ENCODE measurements at places on chromosomes 12 and 14. TPM values are rescaled to one million over a fixed set of nuclear protein-coding genes. Genes with fewer than 3 reads are reported as not detected.

Gene LRP1-AS
- total RNA-seq: not detected

DNA sequence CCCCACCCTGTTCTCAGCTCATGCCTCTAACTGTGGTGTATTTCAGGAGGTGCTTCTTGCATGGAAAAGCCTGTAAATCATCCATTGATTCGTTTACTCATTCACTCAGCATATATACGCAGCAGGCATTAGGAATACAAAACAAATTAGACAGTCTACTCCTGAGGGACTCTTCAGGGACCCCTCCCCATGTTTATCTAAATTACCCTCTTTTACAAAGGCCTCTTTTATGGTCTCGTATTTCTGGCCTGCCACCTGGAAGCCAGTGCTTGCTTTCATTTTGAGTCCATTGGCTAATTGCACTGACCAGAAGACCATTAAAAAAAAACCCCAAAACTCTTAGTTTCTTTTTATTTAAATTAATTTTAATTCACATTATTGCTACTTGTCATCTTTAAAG, 134.4 kb downstream of the DACT1 start:
- no peaks in the 10 kb centered on the region for H3K36me3 ChIP-seq
- no peaks in the 10 kb centered on the region for H3K27me3 ChIP-seq
- H3K4me3 ChIP-seq: no peak overlapping the region
- no peaks in the 10 kb centered on the region for H3K4me1 ChIP-seq
- no peak overlapping the region for H3K27ac ChIP-seq

DNA sequence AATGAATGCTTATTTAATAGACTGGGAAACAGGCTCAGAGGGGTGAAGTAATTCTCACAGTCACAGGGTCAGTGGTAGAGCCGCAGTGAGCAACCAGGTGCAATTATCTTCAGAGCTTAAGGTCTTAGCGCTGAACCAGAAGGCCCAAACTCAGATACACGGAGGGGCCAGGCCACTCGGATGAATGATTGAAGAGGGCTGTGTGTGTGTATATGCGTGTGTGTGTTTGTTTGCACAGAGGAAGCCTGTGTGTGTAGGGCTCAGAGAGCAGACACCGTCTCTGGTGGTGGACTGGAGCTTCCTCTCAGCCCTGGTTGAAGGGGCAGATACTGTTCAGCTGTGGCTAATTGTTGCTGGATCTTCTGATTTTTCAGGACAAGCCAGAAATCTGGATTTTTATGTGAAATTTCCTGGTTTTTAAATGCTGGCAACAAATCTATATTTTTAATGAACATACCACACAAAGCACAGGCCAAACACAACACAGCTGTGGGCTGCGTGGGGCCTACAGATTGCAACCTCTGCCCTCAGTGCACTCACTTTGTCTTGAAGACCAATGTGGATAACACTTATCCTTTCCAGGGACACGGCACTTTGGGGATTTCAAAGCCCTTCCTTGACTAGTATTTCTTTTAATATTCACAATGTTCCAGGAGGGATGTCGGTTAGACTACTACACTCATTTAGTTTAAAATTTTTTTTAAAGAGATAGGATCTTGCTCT, 94.5 kb upstream of the NRXN3 start:
- DNase-seq: no peak
- no peaks in the 10 kb centered on the region for H3K27me3 ChIP-seq
- no peaks in the 10 kb centered on the region for H3K36me3 ChIP-seq
- H3K4me1 ChIP-seq: no peaks in the 10 kb centered on the region

Gene VAMP1
- total RNA-seq: 3.4 TPM

Gene AMHR2
- 37.1 TPM for total RNA-seq

- no peaks in the 10 kb centered on the region for H3K27me3 ChIP-seq
- H3K27ac ChIP-seq: no peak overlapping the region
- no peak for DNase-seq
- no peaks in the 10 kb centered on the region for H3K36me3 ChIP-seq
- H3K4me3 ChIP-seq: no peak overlapping the region
- no peaks in the 10 kb centered on the region for H3K4me1 ChIP-seq
Measured at GRCh38 chr14:59103396-59103795, 85.1 kb upstream of the DAAM1 start.

Gene RASSF9
- total RNA-seq: 3.9 TPM

DNA sequence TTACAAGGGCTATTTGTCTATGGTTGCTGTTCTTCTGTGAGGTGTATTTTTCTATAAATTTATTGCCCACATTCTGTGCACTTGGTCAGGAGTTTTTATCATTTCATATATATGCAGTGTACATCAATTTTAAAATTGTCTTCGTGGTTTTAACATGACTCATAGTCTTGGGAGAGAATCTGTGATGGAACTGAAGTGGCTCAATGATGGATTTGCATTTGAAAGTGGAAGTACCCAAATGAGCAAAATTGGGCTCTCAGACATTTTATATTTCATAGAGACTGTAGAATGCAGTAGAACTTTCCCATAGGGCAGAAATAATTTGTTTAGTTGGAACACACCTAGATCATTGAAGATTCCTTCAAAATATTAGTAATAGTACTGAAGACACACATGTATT, 1.9 kb upstream of the SCFD1 start:
- no peak overlapping the region for H3K4me3 ChIP-seq
- no peaks in the 10 kb centered on the region for H3K36me3 ChIP-seq
- peaks cover 1% of the 10 kb centered on the region for H3K4me1 ChIP-seq
- no peak for DNase-seq

DNA sequence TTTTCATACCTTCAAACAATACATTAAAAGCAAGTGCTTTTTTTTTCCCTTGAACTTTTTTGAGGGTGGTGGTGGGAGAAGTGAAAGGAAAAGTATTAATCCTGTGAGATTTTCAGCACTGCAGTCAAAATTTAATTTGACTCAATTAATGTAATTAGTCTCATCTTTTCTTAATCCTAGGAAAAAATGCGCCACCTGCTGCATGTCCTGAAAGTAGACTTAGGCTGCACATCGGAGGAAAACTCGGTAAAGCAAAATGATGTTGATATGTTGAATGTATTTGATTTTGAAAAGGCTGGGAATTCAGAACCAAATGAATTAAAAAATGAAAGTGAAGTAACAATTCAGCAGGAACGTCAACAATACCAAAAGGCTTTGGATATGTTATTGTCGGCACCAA, 52.2 kb downstream of the SPATA7 start:
- no peak overlapping the region for H3K4me3 ChIP-seq
- no peak overlapping the region for H3K27ac ChIP-seq
- DNase-seq: no peak

DNA sequence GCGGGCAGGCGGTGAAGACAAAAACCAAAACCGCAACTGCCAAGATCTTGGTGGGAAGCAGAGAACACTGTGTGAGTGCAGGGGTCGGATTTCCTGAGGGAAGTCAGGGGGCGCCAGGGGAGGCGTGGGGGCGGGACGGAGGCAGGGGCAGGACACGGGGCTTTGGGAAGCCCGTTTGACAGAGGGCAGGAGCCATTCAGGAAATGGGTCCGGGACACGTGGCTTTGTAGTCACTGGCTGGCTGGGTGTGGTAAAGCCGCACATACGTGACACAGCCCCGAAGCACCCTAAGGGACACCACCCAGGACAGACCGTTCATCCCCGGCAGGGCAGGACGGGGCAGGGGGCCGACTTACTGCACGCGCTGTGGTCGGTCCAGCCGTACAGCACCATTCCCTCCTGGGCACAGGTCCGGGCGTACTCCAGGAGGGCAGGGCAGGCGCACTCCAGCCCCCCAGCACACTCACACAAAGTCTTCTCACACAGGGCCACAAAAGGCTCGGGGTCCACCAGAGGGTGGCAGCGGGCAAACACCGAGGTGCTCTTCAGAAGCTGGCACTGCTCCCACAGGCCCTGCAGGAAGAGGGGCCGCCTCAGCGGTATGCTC, 49.4 kb downstream of the VWF start:
- H3K4me3 ChIP-seq: no peak overlapping the region
- no peaks in the 10 kb centered on the region for H3K36me3 ChIP-seq
- H3K4me1 ChIP-seq: no peaks in the 10 kb centered on the region

DNA sequence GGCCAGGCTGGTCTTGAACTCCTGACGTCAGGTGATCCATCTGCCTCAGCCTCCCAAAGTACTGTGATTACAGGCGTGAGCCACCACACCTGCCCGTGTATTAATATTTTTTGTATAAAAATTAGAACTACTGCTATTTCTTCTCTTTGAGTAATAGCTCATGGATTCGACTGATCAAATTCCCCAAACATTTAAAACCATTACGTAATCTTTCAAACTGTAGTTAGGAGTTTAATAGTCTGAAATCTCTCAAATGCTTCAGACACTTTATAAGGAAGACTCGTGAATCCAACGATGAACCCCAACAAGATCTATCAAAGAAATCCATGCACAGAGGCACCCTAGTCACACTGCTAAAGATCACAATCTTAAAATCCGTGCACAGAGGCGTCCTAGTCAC, 16.1 kb downstream of the TECPR2 start:
- H3K36me3 ChIP-seq: no peaks in the 10 kb centered on the region
- H3K27ac ChIP-seq: no peak overlapping the region
- H3K4me1 ChIP-seq: no peaks in the 10 kb centered on the region
- no peak overlapping the region for H3K4me3 ChIP-seq
- H3K27me3 ChIP-seq: no peaks in the 10 kb centered on the region

Gene EPYC
- total RNA-seq: not detected

GRCh38 chr14:99252940-99253868, 18.8 kb downstream of the BCL11B start:
- no peak for DNase-seq
- H3K4me1 ChIP-seq: no peaks in the 10 kb centered on the region
- no peaks in the 10 kb centered on the region for H3K36me3 ChIP-seq
- no peak overlapping the region for H3K27ac ChIP-seq

DNA sequence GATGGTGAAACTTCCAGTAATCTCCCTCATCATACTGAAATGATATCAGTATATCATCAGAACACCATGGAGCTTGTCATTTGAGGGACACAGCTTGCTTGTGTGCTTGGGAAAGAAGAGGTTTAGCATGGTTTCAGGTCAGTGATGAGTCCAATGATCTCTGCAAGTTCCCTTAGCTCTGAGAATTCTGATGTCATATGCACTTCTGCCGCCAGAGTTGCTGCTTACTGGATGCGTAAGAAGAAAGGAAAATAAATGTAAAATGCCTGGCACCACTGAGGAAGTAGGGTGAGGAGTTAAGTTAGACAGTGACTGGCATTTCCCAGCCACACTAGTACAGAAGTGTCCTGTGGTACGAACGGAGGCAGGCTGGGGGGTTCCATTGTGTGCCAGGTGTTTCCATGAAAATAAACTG, 22.6 kb downstream of the PRKCH start:
- H3K4me3 ChIP-seq: no peak overlapping the region
- DNase-seq: no peak
- H3K36me3 ChIP-seq: no peaks in the 10 kb centered on the region
- H3K4me1 ChIP-seq: no peaks in the 10 kb centered on the region

Gene ZFYVE26
- total RNA-seq: 16.1 TPM

DNA sequence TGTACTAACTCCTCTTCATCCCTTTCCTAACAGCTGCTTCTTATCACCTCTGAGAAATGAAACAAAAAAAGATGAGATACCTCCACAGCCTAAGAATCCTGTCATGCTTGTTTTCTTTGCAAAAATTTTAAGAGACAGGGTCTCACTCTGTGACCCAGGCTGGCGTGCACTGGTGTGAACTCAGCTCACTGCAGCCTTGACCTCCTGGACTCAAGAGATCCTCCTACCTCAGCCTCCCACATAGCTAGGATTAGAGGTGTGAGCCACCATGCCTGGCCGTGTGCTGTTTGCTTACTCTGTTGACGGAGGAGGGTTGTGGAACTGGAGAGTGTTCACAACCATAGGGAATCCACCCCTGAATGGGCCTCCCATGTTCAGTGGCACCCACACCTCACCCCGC, 16.2 kb downstream of the CSRNP2 start:
- H3K27me3 ChIP-seq: no peaks in the 10 kb centered on the region
- no peaks in the 10 kb centered on the region for H3K36me3 ChIP-seq
- no peaks in the 10 kb centered on the region for H3K4me1 ChIP-seq
- H3K27ac ChIP-seq: no peak overlapping the region
- H3K4me3 ChIP-seq: no peak overlapping the region
- DNase-seq: no peak

Gene CFAP54
- 29.8 TPM for total RNA-seq

Gene PARP2
- total RNA-seq: 24.5 TPM

- H3K36me3 ChIP-seq: no peaks in the 10 kb centered on the region
- no peak overlapping the region for H3K27ac ChIP-seq
- DNase-seq: no peak
- no peaks in the 10 kb centered on the region for H3K4me1 ChIP-seq
Measured at GRCh38 chr14:23521785-23522640, 29.6 kb downstream of the ZFHX2 start.

DNA sequence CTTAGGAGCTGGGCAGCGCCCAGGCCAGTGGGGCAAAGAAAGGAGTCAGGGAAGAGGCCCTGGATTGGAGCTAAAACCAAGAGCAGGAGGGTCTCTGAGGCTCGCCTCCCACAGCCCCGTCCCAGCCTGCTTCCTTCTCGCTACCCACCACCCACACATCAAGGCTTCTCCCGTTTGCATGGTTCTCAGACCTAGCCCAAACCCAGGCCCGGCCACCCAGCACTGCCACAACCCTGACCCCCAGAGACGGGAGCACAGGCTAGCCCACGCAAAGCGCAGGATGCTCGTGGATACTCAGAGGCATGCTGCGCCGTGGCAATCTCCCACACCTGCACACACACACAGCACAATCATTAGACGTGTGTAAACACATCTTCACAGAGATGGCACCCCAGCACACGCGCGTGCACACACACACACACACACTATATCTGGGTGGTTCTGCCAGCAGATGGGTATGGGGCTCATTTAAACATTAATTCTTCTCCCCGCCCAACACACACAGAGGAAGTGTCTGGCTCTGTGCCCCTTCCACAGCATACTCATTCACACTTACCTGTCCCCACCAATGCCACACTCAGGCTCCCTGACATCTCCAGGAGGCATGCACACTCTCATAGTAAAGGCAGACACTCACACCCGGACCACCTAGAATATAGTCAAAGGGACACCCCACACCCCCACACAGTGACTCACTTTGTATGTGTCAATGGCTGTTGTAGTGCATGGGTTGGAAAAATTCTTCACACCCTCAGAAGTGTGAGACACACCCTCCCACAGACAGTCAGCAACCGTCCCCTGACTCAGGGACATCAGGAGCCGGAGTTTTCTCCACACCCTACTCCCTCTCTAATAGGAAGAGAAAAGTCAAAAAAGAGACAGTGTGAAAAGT, 1.1 kb downstream of the CARMIL3 start:
- H3K4me1 ChIP-seq: peaks cover 9% of the 10 kb centered on the region
- no peak for DNase-seq
- H3K36me3 ChIP-seq: no peaks in the 10 kb centered on the region
- H3K27me3 ChIP-seq: no peaks in the 10 kb centered on the region
